ENCODE measurements at places on chromosomes 13 and 19.

- DNase-seq = no peak
These were observed 6.9 kb upstream of the CBY2 start for GRCh38 chr13:45695198-45695730.

DNA sequence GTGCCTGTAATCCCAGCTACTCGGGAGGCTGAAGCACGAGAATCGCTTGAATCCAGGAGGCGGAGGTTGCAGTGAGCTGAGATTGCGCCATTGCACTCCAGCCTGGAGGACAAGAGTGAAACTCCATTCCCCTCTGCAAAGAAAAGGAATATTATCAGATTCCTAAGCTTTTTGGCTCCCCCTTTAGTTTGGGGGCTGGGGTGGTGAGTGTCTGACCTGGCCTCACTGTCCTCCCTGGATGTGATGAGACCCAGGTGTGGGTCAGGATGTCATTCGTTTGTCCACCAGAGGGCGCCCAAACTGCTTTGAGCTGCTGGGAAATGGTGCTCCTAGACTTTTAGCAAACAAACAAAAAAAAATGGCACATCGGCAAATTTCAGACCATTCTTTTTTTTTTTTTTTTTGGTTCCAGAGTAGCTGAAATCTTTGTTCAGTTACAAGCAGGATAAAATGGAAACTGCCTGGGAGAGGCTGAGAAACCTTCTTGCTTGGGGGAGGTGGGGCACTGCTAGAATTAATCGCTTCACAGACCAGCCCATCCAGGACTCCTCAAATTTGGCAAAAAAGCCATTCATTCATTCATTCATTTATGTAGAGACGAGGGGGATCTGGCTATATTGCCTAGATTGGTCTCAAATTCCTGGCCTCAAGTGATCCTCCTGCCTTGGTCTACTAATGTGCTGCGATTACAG, 29.4 kb downstream of the SPC24 start:
- DNase-seq = peak; percentile 7

DNA sequence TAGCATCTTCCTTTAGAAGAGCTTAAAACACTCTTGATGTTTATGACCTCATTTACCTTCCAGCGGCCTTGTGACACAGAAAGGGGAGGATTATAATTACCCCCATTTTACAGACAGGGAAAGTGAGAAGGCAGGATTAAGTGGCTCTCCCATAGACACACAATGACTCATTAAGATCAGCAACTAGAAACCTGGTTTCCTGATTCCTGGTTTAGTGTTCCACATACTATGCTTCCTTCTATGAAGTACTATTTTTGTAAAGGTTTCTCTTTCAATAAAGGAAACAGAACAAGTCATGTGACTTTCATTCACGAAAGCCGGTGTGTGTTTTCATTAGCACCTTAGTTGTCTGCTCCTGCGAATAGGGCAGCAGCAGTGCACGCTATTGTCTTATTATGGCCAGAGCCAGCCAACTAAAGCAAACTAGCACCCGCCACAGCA, 8.3 kb downstream of the IRS2 start:
- no peak for DNase-seq

DNA sequence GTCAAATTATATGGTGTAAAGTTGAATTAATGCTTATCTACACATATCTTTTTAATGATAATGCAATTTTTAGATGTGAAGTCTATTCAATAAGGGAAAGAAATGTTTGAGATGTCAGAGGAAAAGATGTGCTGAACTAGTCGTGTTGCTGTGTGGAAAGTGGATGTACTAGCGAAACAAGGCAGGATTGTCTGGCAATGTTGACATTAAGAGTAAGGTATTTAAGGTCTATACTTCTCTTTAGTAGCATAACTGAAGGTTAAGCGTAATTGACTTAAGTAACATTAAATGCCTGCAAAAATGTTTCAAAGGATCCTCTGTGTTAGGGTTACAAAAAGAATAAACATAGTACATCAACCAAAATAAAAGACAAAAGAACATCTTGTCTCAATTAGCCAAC, 787.3 kb upstream of the KLHL1 start:
- DNase-seq = no peak

- DNase-seq = no peak
These were observed 391.5 kb downstream of the DLEU7 start for GRCh38 chr13:50452028-50452427.

All from substantia nigra (tissue), 51 donors.